ENCODE measurements at places on chromosomes 12 and 14. TPM values are rescaled to one million over a fixed set of nuclear protein-coding genes. Genes with fewer than 3 reads are reported as not detected.
A peak's percentile ranks its signal among the peaks of the same experiment; 100 is the strongest.

- no peak overlapping the region for H3K4me3 ChIP-seq
- H3K36me3 ChIP-seq = no peaks in the 10 kb centered on the region
- H3K27me3 ChIP-seq = no peaks in the 10 kb centered on the region
- H3K4me1 ChIP-seq = no peaks in the 10 kb centered on the region
- no peak overlapping the region for H3K27ac ChIP-seq
These were observed 4.0 kb downstream of the RASAL1 start for GRCh38 chr12:113131556-113131955.

DNA sequence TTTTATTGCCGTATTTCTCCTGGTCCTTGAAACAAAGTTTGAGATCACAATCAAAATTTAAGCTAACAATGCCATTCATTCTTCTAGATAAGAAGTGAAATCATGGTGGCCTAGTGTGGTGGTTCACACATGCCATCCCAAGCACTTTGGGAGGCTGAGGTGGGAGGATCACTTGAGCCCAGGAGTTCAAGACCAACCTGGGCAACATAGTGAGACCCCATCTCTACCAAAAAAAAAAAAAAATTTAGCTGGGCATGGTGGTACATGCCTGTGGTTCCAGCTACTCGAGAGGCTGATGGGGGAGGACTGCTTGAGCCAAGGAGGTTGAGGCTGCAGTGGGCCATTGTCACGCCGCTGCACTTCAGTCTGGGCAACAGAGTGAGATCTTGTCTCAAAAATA is 24.2 kb downstream of the GDF11 start:
- H3K36me3 ChIP-seq = no peaks in the 10 kb centered on the region
- DNase-seq = no peak
- H3K27ac ChIP-seq = no peak overlapping the region

DNA sequence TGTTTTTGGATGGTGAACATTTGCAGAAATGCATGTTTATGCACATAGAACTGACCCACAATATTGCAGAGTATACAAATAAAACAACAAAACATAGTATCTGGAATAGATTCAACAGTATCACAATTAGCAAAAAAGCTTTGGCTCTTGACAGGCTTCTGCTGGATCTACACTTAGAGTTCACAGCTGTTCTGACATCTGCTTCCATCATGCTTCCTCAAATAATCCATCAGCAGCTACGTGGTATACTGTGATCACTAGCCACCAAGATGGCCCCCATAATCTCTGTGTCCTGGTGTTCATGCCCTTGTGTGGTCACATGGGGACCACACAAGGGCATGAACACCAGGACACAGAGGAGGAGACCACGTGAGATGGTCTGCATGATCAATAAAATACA is 166.6 kb upstream of the CCDC198 start:
- no peaks in the 10 kb centered on the region for H3K27me3 ChIP-seq
- H3K27ac ChIP-seq = no peak overlapping the region
- no peaks in the 10 kb centered on the region for H3K36me3 ChIP-seq

DNA sequence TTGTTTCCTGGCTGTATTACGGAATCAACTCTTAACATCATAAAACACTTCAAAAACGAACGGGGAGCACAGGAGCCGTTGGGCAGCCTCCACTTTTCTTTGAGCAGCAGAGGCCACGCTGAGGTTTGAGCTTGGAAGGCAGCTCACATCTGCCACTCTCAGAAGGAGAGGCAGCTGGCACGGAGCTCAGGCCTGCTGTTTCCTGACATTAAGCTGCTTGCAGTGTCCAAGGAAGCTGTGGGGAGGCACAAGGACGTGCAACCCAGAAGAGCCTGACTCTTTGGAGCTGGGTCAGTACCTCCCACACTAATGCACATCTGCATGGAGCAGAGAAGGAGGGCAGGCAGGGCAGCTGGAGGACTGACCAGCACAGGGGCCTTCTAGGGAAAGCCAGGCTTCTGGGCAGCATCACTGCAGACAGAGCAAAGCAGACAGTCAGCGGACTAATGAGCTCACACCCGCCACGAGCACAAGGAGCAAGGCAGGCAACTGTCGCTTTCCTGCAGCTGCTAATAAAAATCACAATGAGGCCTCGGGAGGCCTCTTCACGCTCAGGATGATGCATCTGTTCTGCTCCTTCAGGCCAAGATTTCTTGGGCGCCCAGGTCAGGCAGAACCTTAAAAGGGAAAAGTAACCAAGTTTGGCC is 211.1 kb downstream of the GLT1D1 start:
- no peak overlapping the region for H3K27ac ChIP-seq
- no peak overlapping the region for H3K4me3 ChIP-seq
- H3K36me3 ChIP-seq = no peaks in the 10 kb centered on the region
- no peaks in the 10 kb centered on the region for H3K27me3 ChIP-seq

GRCh38 chr12:79423560-79423959 is 267.2 kb downstream of the PAWR start:
- H3K27ac ChIP-seq = peak overlapping the region; percentile 70
- DNase-seq = no peak
- H3K4me1 ChIP-seq = no peaks in the 10 kb centered on the region
- no peak overlapping the region for H3K4me3 ChIP-seq
- H3K27me3 ChIP-seq = no peaks in the 10 kb centered on the region

GRCh38 chr14:39581474-39581873 is 149.2 kb upstream of the FBXO33 start:
- H3K36me3 ChIP-seq = no peaks in the 10 kb centered on the region
- DNase-seq = no peak
- no peaks in the 10 kb centered on the region for H3K27me3 ChIP-seq
- no peak overlapping the region for H3K27ac ChIP-seq

- no peak overlapping the region for H3K27ac ChIP-seq
- H3K4me1 ChIP-seq = no peaks in the 10 kb centered on the region
- no peak overlapping the region for H3K4me3 ChIP-seq
These were observed 251.7 kb downstream of the PDZRN4 start for GRCh38 chr12:41439801-41440200.

GRCh38 chr12:107134558-107134957 is 41.2 kb upstream of the CRY1 start:
- no peak overlapping the region for H3K27ac ChIP-seq
- DNase-seq = no peak
- H3K27me3 ChIP-seq = no peaks in the 10 kb centered on the region
- no peaks in the 10 kb centered on the region for H3K36me3 ChIP-seq

DNA sequence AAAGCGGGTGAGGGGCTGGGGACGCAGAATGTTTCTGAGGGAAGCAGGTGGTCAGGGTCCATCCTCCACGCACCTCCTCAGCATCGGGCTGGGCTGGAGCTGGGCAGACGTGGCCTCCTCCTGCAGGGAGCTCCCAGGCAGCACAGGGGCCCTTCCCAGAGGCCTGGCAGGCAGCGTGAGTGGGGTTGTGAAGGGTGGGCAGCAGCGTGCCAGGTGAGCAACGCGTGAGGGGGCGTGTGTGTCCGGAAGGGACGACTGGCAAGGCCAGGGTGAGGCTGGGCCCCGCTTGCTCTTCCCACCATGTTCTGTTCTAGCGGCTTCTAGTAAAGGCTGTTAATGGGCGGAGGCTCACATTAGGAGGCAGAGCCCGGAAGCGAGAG is 17.1 kb downstream of the ANKRD9 start:
- no peaks in the 10 kb centered on the region for H3K4me1 ChIP-seq
- no peaks in the 10 kb centered on the region for H3K27me3 ChIP-seq
- no peak for DNase-seq
- no peaks in the 10 kb centered on the region for H3K36me3 ChIP-seq

DNA sequence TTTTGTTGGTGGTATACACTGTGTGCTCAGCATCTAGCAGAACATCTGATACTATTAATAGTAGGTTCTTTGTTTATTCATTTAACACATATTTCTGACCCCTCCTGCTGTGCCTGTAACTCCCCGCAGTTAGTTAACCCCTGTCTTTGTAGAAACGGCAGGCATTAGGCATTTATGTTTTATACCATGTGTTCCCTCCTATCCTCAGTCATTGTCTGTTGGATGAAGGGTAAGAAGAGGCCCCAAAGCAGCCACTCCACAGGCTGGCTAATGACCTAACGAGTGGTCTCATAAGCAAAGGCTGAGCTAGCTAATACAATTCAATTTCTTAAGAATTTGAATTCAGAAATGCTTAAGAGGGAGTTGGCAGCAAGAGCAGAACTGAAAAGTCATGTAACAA is 170.8 kb downstream of the TMX1 start:
- H3K4me1 ChIP-seq = no peaks in the 10 kb centered on the region
- no peak for DNase-seq
- H3K4me3 ChIP-seq = no peak overlapping the region

DNA sequence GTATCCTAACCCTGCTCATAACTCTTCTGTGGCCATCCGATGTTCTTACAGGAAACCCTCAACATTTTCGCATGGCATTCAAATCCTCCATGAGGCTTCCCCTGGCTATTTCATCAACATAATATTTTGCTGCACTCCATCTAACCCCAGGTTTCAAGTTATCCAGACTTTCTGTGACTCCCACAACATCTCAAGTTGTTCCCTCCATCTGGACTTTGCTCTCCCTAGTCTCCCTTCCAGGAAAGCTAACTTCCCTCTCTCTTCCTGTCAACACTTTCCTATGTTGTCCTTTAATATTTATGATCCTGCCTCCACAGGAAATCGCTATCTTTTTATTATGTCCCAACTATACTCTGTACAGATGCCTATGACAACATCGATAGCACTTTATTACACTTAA is 146.1 kb downstream of the METTL25 start:
- DNase-seq = no peak
- H3K36me3 ChIP-seq = no peaks in the 10 kb centered on the region
- no peaks in the 10 kb centered on the region for H3K4me1 ChIP-seq
- H3K27me3 ChIP-seq = no peaks in the 10 kb centered on the region
- H3K27ac ChIP-seq = no peak overlapping the region
- H3K4me3 ChIP-seq = no peak overlapping the region

GRCh38 chr14:23640524-23641141 is 4.5 kb downstream of the DHRS2 start:
- H3K4me3 ChIP-seq = no peak overlapping the region
- H3K4me1 ChIP-seq = no peaks in the 10 kb centered on the region
- H3K36me3 ChIP-seq = no peaks in the 10 kb centered on the region
- no peaks in the 10 kb centered on the region for H3K27me3 ChIP-seq
- peak; percentile 27 for DNase-seq

DNA sequence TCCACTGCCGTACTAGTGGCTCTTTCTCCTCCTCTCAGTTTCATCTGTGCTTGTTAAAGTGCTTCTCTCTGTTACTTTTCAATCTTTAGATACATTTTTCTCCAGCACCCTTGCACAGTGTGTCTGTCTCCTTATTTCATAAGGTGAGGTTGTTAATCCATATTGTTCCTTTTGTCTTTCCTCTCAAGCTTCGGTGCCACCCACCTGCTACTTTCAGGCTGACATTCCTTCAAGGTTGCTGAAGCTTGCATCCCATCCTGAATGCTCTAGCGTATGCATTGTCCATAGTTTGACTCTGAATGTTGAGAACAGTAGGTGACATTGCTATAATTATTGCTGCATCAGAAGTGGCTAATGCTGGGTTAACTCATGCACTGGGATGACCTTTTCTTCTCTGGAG is 20.6 kb downstream of the TUNAR start:
- H3K4me1 ChIP-seq = no peaks in the 10 kb centered on the region
- H3K27me3 ChIP-seq = peaks cover 60% of the 10 kb centered on the region
- no peaks in the 10 kb centered on the region for H3K36me3 ChIP-seq

- no peaks in the 10 kb centered on the region for H3K27me3 ChIP-seq
- peak; percentile 85 for DNase-seq
- no peaks in the 10 kb centered on the region for H3K36me3 ChIP-seq
- H3K4me3 ChIP-seq = peak overlapping the region; percentile 60
These were observed 46.4 kb upstream of the PLXNC1 start for GRCh38 chr12:94101738-94102660.

DNA sequence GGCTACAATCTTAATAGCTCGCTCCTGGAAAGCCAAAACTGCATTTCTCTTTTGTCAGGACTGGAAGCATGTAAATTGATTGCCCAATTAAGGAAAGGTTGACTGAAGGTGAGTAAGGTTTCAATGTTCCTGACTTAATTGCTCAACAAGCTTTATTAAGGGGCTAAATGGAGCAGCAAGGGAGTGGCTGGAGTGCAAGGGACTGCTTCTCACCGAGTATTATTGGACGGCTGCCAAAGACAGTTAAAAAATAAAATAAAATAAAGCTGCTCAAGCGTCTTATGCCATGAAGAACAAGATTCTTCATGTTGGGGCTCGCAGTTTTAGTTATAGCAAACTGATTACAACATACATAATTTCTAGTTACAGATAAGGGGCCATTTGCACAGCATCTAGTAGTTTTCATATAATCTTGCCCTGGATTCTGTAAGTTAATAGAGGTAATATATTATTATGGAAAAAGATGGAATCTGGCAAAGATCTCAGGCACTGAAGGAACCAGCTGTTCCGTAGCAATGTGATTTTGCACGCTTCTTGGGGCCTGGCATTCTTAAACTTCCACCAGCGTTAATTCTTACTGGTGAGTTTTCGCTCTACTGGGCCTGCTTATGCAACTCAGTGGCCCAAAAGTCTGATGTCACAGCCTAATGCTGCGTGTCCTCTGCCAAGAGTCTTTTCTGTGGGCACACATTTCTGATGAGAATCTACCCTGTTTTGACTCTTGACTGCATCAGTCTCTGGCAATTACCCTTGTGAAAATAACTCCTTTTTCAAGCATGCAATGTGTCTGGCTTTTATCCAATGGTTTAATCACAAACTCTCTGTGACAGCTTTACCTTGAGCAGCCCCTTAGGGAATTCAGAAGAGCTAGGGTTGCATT is 108.5 kb downstream of the SLC38A1 start:
- no peak for DNase-seq
- peak overlapping the region; percentile 48 for H3K27ac ChIP-seq
- H3K36me3 ChIP-seq = no peaks in the 10 kb centered on the region

DNA sequence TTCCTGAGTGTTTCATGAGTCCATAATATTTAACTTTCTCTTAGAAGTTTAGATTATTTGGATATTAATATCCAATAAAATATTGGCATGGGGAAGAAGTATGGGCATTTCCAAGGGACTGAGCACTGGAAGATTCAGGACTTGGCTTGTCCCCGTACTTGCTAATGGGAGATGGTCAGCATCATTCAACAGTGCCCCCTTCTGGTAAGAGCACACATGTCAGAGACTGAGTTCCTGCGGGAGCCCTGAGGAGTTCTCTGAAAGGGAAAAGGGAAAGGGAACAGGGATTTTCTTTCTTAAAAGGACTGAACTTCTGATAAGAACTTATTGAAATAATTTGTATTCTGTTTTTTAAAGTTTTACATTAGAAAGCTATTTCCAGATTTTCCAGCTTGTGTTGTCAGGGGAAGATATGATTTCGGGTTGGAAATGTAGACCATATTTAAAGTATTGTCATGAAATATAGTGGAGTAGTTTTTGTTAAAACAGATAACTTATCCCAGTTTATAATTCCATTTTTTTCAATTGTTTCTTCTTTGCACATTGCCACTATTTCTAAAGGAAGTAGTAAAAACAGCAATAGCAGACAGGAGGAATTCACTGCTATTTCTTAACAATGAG is 59.8 kb upstream of the C12orf71 start:
- no peaks in the 10 kb centered on the region for H3K4me1 ChIP-seq
- no peak overlapping the region for H3K27ac ChIP-seq
- no peak for DNase-seq
- H3K27me3 ChIP-seq = no peaks in the 10 kb centered on the region

GDF3 gene
- total RNA-seq = not detected

KLHL33 gene
- total RNA-seq = 0.33 TPM

CCDC196 gene
- total RNA-seq = not detected

EIF2S3B gene
- total RNA-seq = 0.48 TPM
